ENCODE measurements at places on chromosomes 4 and X. TPM values are rescaled to one million over a fixed set of nuclear protein-coding genes. Genes with fewer than 3 reads are reported as not detected.

Gene P2RY10
- total RNA-seq, result not detected

DNA sequence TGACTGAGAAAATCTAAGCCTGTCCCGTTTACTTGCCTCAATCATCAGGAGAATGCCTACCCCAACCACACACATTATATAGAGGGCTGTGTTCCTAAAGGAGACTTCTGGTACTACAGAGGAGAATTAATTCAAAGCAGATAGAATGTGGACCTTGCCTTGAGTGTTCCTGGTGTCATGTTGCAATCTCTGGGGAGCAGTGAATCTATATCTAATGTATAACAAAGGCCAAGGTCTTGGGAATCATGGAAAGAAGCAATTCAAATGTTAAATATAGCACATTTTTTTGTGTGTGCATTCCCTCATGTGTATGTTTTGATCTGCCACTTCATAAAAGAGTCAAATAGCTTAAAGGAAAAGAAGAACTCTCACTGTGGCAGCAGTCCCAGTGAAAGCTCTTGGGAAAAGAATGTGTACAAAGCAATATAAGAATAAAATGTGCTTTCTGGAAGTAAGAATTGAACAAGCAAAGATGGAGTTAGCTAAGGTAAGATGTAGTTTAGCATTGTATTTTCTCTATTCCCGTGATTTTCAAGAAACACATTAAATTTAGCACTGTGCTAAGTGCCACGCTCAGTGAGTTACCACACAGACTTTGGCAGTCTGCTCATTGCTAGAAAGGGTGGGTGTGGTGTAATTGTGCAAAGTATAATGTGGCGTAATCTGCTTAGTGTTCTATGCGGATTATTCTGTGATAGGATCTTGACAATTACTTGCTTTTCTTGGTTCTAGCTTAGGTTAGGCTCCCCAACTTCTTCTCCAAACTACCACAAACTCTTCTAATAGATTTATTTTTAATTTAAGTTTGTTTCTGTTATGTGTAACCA, 13.7 kb downstream of the ADH6 start:
- no peak for DNase-seq

GRCh38 chr4:1505511-1506460, 99.5 kb upstream of the NKX1-1 start:
- DNase-seq, result no peak

DNA sequence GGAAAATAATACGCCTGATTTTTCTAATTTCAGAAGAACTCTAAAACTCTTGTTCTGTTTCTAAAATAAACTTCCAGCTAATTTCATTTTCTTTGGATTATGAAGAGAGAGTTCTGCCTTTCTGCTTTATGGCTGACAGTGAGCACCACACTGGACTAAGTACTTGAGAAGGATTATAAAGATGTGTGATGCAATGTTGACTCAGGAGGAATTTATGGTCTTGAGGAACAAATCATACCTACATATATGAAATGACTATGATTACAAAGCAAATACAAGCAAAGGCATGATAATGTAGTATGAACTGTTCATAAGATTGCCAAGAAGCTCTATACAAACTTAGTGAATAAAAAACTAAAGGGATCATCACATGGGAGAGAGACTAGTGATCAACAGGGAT, 13.0 kb upstream of the SLC25A5 start:
- DNase-seq, result no peak
